Endodermal cell (in vitro differentiated cells): ENCODE measurements at places on chromosomes 7 and 10. TPM values are rescaled to one million over a fixed set of nuclear protein-coding genes. Genes with fewer than 3 reads are reported as not detected.

GRCh38 chr10:124591123-124591495, 129.5 kb downstream of the LHPP start:
- no peak for DNase-seq

DNA sequence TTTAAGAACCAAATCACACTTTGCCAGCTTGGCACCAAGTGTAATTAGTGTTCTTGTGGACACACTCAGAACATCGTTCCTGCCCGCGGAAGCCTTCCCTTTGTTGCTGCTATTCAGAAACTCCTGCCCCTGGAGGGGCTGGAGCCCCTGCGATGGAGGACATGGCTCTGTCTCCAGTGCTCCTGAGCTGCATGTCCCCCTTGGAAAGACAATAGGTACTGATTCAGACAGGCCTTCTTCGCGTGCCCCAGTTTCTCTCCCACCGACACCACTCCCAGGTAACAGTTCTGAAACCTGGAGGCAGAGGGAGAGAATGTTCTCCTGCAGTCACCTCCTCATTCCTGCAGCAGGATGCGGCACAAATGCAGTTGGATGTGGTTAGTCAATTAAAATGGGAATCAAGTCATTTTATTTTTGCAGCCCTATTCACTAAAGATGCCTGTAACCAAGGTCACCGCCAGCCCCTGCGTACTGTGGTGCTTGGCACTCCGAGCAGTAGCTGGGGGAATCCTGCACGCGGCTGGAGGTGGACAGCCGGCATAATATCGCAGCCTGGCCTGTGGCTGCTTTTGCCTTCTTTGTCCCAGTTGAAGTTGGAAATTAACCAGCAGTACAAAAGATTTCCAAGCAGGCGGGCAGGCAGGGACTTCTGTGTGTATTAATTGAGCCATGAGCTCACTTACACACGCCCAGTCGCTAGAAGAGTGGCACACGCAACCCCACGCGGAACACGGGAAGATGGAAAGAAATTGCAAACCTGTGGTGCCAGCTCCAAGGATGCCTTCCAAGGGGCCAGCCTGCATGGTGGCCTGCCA, 205.7 kb downstream of the EBF3 start:
- peak; percentile 28 for DNase-seq

- no peak for DNase-seq
These were observed 197.6 kb upstream of the INHBA start for GRCh38 chr7:41900532-41900931.

Gene LEP
- total RNA-seq = not detected in 2 replicates

GRCh38 chr7:4650433-4651047, 31.6 kb upstream of the FOXK1 start:
- peak; percentile 65 for DNase-seq

Gene TMEM225B
- 2.3 to 3.3 TPM (median 3.2 TPM) in 3 replicates for total RNA-seq

Gene AKR1C4
- total RNA-seq = not detected in 2 replicates

Gene PRKAR2B
- total RNA-seq = 5.7 to 10.2 TPM (median 10.0 TPM) in 3 replicates

Gene IQUB
- 0.88 and 1.0 TPM in 2 replicates for total RNA-seq

Gene CTAGE6
- total RNA-seq = not detected in 3 replicates

Gene RPA3
- total RNA-seq = 65.5 and 75.3 TPM in 2 replicates

Gene POMZP3
- 7.9 and 8.2 TPM in 2 replicates for total RNA-seq
